ENCODE measurements at places on chromosomes 3 and 15. TPM values are rescaled to one million over a fixed set of nuclear protein-coding genes. Genes with fewer than 3 reads are reported as not detected.

The DUOXA1 gene
- not detected for total RNA-seq

The CA12 gene
- 0.12 TPM for total RNA-seq

The PLA2G4D gene
- total RNA-seq, result not detected

DNA sequence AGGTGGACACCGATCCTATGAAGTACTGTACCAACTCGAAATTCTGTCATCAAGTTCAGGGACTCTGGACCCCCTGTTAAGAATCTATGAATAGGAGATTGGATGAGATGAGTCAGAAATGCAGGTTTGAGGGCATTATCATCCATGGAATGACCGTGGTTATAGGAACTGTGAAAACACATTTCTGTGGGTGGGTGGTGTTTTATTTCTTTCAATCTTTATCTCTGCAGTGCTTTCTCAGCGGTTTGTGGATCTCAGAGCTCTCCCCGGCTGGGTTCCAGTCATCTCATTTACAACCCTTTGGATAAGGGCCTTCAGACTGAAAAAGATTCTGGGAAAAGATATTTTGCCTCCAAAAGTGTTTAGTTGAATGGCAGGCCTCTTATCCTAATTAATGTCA is 5.4 kb upstream of the ABHD17C start:
- DNase-seq, result no peak

GRCh38 chr3:175325440-175325839 is 466.3 kb downstream of the NAALADL2 start:
- no peak for DNase-seq
